BE2C (cell line): ENCODE measurements at places on chromosomes 6 and 20.
A peak's percentile ranks its signal among the peaks of the same experiment; 100 is the strongest.

DNA sequence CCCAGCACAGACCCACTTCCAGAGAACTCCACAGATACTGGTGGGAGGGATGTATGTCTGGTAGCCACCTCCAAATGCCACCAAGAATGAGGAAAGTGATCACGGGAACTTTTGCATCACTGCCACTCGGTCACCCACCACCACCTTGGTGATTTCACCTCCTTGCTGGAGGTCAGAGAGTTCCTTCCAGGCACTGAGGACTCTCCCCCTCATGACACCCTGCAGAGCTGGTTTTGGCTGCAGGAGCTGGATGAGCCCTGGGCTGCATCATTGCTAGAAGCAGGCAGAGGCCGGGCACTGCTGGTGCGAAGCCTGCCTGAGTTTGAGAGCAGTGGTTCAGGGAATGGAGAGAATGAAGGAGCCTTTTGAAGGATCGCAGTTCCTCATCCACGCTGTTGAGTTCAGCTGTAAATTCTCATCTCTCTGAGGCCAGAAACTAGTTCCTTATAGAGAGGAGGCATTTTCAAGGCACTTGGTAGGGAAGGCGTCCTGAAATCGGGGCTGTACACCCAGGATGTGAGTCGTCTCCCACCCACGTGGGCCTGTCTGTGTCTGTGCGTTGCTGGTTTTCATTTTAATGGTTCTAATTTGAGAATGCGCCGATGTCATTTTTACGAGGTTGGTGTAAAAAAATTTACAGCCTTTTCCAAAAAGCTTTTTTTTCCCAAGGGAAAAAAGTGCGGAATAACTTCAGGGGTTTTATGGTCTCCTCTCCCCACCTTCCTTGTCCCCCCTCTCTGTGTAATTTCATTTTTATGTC lies 25.0 kb downstream of the FOXP4 start:
- DNase-seq: no peak

DNA sequence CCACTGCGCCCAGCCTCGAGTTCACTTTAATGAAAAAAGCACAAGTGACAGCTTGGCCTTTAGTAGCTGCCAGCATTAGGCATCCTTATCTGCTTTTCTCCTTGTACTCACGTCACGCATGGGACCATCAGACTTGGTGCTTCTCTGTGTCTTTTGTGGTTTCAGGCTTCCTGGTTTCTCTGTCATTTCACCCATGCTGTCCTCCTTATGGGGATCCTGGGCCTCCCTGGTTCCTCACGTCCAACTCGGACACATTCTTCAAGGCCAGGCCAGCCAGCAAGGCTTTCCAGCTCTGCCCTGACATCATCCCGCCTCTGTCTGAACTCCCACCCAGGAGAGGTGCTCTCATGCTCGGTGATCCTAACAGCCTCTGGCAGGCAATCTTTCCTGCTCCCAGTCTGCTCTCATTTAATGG lies 83.2 kb downstream of the TIAM2 start:
- DNase-seq: peak; percentile 14

- no peak for DNase-seq
Measured at GRCh38 chr6:2231438-2231837, 14.0 kb downstream of the GMDS start.

GRCh38 chr20:36246401-36246800 lies 10.1 kb downstream of the AAR2 start:
- no peak for DNase-seq

- no peak for DNase-seq
Measured at GRCh38 chr6:170175644-170176135, 115.2 kb downstream of the DLL1 start.

DNA sequence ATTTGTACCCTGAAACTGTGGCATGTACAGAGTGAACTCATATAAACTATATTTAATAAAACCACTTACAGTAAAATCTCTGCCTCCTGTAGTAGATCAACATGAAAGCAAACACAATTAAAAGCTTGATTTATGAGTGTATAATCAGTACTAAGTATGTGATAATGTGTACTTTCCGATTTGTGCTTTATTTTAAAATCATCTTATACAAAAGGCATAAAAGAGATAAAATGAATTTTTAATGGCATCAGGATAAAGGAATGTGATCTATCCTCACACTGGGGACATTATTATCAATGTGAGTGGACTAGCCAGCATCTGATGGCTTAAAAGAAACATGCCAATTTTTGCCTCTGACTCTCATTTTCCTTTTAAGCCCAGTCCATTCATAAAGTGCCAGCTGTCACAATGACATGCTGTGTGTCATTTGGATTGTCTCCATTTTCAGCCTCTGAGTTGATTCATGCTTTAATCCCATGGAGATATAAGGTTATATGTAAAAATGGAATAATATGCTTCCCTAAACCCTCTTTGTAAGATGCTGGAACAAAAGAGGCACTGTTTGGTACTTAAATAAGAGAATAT lies 831.6 kb upstream of the EYS start:
- no peak for DNase-seq
